ENCODE measurements at places on chromosomes 11 and 22.

DNA sequence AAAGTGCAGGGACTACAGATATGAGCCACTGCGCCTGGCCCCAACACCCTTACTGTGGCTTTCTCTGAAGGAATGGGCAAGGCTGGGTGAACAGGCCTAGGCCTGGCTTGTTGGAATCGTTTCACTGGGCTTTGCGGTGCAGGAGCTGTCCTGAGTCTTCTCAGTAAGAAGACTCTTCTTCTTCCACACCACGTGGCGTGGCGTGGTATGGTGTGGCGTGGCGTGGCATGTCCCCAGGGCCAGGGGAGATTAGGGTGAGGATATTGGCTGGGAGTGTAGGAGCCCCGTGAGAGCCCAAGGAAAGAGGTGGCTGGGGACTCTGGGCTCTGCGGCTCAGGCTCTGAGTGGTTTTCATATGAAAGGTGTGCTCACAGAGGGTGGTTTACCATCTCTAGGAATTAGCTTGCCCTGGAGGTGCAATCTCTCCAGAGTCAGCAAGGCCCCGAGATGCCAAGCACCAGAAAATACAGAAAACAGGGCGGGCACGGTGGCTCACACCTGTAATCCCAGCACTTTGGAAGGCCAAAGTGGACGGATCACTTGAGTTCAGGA lies 70.7 kb downstream of the PARVB start:
- DNase-seq = no peak

DNA sequence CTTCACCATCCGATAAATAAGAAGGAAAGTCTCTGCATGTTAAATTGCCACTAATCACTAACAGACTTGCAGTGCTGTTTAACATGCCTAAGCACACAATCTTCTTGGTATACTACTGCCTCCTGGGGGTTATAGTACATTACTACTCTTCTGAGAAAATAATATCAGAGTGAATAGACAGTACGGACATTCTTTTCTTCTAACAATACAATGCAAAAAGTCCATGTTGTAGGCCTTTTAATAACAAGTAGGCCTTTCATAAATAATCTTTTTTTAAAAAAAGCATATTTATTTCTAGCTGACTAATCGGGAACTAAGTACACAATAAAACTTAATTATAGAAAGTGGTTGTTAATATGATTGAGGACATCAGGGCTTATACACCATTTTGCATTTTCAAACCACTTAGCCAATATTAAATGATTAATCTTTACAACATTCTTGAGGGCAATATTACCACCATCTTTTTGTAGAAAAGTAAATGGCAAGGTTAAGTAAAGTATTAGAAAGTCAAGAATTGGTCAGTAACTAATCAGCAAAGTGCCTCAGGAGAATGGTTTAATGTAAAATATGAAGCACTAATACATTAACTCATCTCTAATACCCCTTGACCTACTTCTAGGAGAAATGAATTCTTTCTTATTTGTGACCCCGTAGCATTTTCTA lies 84.7 kb downstream of the TTC28 start:
- no peak for DNase-seq

DNA sequence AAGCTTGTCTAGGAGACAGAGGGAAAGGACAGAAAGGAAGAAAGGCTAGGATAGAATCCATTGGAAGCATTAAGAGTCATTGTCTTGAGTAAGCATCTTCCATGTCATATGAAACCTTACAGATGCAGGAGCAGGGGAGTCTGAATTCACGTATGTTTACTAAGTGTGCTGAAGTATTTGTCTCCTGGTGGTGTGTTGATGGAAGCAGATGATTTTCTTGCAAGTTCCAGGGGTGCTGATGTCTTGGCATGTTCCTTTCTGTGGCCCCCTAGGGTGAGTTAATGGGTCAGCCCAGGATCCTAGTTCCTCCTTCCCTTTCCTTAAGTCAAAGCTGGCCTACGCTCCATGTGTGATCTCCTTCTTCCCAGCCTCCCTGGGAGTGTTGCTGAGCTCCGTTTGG lies 110.2 kb downstream of the TEAD1 start:
- no peak for DNase-seq

DNA sequence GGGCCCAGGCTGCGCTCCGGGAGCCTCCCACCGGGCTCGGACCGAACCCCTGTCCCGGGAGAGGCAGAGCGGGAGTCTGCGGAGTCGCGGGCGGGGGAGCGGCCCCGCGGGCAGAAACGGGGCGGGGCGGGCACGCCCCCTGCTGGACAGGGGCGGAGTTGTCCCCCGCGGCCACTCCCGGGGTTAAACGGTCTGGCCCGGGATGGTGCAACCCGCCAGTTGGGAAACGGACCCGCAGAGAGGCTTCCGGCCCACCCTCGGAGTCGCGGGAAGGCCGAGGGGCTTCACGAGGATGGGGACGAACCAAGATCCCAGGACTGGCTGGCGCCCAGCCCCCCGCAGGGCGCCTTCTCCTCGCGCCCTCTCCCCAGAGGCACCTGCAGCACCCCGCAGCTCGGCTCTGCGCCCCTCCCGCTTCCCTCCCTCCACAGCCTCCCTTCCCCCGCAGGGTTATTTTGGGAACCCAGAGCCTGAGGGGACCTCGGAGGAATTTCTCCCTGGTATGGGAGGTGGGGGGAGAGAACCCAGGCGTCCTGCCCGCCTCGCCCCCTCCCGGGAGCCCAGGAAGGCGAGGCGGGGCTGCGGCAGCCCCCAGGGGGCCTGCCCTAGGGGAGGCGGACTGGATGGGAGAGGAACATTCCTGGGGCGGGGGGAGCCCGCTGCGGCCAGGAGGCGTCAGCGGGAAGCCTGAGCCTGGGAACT lies 902 bp downstream of the RASGRP2 start:
- DNase-seq = no peak

- no peak for DNase-seq
These were observed 19.9 kb downstream of the GLYAT start for GRCh38 chr11:58711832-58712231.

GRCh38 chr22:22215659-22216449 lies 28.7 kb upstream of the VPREB1 start:
- DNase-seq = no peak

DNA sequence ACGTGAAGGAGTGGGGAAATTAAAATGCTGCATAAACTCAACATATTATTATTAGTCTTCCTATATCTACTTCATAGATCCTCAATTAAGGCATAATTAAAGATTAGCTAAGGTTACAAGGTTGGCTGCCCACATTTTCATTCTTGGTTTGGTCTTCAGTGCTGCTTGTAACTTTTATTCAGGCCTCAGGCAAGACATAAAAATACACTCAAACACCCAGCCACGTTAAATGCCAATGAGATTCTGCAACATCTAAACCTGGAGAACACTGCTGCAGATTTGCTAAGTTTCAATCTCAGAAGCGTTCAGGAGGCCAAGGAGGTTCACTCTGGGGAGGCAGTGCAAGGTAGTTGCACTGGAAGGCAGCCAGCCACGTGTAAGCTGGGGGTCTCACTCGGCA lies 358.7 kb upstream of the NARS2 start:
- no peak for DNase-seq

DNA sequence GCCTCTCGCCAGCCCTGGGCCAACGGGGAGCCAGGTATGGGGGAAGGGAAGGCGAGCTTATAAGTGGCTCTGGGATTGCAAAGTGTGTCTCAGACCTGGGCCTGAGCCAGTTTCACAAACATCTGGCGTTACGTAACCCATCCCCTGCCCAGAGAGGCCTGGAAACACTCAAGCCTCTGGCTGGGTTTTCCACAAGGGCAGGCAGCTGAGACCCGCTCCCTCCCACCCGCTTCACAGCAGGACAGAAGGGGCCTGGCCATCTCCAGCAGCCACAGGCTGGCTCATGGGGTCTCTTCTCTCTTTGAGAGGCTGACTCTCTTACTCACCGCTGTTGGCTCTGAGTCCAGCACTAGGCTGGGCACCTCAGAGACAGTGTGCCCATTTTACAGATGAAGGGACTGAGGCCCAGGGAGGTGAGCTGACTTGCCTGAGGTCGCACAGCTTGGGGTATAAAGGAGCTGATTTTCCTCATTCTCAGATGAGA lies 44.5 kb downstream of the TRIOBP start:
- DNase-seq = no peak

DNA sequence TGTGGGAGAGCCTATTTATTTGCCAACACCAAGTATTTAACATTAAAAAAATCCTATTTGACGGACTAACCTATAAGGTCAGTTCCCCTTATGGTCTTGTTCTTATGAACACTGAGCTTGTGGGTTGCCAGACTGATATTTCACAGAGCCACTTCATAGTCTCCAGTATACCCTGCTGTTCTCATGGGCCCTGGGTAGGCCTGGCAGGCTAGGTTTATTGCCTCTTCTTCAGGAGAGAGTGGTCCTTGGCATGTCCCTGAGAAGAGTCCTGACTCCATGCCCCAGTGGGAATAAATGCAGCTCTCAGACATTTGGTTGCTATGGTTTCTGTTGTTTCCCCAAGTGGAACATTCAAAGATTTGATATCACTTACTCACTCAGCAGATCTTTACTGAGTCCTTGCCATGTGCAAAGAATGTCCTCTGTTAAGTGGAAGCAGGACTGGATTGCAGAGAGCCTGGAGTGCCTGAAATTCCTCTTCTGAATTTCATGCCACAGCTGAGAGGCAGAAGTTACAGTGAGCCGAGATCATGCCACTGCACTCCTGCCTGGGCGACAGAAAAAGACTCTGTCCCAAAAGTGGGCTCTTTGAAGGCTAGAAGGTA lies 15.7 kb downstream of the SLC5A1 start:
- DNase-seq = no peak

DNA sequence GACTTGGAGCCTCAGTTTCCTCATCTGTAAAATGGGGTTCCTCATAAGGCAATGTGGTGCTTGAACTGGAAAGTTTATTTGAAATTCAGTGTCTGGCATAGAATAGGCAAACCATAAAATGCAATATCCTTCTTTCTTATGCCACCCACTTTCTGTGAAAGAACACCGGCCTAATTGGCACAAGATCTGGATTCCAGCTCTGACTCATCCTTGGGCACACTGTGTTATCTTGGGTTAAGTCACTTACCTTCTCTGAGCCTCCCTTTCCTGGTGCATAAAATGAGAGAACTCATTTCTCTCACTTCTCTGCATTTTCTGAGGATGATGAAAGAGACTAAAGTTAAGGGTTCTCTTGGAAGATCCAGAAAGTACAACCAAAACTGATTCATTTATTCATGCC lies 5.1 kb downstream of the INSC start:
- no peak for DNase-seq

DNA sequence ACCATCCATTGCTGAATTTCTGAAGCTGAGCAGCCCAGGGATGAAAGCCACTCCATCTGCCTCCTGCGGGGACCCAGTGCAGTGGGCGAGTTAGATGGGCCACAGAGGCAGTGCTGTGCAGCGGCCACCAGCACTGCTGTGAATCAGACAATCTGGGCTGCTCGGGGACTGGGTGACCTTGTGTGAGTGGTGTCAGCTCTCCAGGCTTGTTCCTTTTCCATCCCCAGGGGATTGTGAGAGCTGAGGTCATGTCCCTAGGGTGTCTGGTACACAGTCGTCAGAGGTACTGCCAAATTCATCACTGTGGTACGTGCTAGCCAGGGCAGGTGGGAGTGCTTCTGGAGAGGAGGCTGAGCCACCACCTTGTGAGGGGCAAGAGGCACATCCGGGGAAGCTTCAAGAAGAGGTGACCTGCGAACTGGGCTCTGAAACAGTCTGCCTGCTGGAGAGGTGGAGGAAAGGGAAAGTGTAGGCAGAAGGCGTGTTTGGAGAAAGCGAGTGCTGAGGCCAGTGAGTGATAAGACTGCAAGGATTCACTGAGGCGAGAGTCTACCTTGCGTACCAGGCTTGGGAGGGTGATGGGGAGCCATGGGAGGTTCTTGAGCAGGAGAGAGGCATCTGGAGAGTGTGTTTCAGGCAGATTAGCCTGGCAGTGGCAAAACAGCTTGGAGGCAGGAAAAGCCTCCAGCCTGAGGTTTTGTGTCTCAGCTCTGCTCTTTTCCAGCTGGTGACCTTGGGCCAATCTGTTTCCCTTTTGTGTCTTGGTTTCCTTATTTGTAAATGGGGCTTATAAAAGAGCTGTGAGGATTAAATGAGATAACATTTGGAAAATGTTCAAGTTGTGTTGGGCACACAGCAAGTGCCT lies 22.7 kb downstream of the CACNA1I start:
- DNase-seq = no peak

DNA sequence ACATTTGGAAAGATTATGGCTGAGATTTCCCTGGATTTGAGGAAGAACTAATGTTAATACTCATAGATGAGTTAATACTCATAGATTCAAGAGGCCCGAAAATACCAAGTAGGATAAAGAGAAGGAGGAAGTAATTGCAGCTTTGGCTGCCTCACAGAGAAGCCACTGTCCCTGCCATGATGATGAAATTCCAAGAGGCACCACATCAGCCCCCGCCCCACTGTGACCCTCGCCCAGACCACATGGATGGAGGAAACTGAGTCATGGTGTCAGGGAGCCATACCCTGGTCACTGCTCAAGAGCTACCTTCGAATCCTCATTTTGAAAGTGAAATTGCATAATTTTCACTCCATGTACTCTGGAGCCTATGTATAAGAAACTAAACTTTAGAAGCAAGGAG lies 92.9 kb upstream of the SLC22A12 start:
- DNase-seq = no peak

DNA sequence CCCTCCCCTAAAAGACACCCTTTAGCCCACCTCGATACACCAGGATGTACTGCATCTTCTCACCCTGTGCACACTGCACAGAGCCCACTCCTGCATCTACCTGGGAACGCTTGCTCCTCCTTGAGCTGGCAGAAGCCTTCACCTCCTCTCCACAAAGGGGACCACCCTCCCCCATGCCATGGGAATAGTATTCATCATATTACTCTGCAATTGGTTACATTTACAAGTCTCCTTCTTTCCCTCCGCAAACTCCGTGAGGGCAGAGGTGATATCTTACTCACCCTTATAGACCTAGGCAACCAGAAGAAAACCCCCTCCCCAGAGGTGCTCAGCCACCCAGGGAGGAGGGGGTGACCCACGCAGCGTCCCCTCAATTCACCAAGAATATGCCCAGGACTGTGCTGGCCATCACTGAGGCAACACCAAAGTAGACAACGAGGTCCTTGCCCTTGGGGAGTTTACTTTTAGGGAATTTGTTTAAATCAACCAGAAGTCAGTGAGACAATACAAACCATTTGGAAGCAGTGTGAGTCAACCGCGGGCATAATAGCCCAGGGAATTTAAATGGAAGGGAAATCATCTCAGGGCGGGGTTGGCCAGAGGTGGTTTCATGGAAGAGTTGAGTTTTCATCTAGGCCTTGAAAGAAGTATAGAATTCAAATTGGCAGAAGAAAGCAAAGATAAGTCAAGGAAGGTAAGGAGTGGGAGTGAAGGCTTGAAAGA lies 214.5 kb downstream of the BARX2 start:
- no peak for DNase-seq

DNA sequence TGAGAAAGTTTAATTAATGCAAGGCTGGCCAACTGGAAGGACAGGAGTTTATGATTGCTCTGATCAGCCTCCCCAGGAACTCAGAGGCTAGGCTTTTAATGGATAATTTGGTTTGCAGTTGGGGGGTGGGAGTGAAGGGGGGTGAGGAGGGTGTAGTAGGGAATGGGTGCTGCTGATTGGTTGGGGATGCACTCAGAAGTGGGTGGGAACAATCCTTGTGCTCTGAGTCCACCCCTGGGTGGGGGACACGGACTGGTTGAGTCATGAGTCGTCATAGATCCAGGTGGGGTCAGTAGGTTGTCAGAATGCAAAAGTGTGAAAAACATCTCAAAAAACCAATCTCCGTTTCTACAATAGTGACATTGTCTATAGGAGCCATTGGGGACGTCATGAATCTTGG lies 20.9 kb upstream of the CYB5R3 start:
- no peak for DNase-seq
